Stimulated activated CD4-positive, alpha-beta T cell treated with anti-CD3 and anti-CD28 coated beads, Interleukin-1b, Interleukin-23, amount 100 ng/mL, for 1 hour (primary cell): ENCODE measurements at places on chromosomes 3 and 15.

- no peak for DNase-seq
Observed at GRCh38 chr3:151100076-151100475, 14.6 kb downstream of the MED12L start.

DNA sequence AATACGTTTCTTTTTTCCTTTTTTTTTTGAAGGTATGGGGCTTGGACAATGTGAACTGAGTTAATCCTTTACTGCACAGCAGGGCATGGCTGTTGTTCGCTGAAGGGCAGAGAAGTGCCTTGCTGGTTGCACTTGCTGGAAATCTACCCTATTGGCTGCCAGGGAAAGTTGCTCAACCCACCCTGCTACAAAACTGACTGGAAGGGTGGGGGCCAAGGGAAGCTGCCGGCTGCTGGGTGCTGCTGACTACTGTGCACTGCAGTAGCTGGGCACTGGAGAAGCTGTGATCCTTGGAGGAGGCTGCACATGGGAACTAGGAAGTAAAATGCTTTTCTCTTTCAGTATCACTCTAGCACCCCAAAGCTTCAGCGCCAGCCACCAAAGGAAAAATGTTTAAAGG is 70.5 kb downstream of the ETV5 start:
- no peak for DNase-seq

DNA sequence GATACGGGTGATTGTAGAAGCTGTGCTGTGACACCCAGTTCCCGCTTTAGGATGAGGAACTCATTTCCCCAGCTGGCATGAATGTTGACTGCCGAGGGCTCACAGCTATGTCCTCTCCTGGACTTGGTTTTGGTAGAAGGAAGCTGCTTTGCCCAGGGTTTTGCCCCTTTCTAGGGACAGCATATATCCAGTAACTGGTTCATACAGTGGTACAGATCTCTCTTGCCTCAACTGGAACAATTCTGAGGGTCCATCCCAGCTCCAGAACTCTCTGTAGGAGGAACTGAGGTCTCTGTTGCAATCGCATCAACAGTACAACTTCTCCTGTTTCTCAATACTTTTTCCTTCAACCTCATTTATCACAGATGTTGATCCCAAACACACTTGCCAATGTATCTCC is 54.5 kb upstream of the FNDC3B start:
- DNase-seq = no peak

DNA sequence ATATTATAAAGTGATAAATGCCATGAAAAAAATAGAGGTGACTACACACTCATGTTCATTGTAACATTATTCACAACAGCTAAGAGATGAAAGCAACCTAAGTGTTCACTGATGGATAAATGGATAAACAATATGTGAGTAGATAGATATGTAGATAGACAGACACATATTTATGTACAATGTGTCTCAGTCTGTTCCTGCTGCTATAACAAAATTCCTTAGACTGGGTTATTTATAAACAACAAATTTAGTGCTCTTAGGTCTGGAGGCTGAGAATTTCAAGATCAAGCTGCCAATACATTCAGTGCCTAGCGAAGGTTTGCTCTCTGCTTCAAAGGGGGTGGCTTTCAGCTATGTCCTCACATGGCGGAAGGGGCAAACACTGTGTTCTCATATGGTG is 312.5 kb downstream of the ZNF621 start:
- no peak for DNase-seq

- DNase-seq = no peak
Observed at GRCh38 chr3:169668072-169668956, 4.8 kb upstream of the MECOM start.

DNA sequence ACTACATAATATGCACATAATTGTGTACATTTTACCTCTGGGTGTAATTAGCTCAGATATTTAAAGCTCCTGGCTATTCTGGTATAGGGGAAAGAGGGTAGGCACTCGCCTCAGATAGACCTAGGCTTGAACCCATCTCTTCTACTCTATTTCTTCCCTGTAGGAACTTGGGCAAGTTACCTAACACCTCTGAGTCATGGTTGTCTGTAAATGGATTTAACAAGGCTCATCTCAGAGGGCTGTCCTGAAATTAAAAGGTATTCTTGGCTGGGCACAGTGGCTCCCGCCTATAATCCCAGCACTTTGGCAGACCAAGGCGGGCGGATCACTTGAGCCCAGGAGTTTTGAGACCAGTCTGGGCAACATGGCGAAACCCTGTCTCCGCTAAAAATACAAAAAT is 30.7 kb downstream of the NANOGP8 start:
- DNase-seq = no peak

GRCh38 chr15:37135225-37135624 is 34.9 kb upstream of the MEIS2 start:
- no peak for DNase-seq

DNA sequence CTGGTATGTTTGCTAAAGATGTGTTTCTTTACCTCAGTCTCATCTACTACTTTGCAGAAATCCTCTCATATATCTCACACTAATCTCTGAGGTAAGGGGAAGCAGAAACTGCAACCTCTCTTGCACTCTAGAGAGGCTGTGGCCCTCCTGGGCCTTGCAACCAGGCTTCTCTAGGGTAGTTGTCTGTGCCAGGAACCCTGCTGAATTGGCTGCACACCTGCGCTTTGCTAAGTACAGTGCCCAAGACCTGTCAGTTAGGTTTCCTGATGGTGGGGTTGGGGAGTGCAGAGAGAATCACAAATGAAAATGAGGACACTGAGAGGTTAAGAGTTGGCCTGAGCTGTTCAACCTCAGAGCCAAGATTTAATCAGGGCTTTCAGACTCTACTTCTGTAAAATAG is 117.2 kb upstream of the PLXNA1 start:
- no peak for DNase-seq

DNA sequence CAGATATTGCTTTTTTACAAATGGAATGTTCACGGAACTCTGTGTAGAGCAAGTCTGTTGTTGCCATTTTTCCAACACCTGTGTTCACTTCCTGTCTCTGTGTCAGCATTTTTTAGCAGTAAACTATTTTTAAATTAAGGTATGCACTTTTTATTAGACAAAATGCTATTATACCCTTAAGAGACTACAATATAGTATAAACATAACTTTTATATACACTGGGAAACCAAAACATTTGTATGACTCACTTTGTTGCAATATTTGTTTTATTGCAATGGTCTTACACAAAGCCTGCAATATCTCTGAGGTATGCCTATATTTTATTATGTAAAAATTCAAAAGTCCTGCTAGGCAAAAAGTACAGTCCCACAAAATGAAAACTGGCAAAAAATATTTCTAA is 39.8 kb upstream of the FGF7 start:
- no peak for DNase-seq

DNA sequence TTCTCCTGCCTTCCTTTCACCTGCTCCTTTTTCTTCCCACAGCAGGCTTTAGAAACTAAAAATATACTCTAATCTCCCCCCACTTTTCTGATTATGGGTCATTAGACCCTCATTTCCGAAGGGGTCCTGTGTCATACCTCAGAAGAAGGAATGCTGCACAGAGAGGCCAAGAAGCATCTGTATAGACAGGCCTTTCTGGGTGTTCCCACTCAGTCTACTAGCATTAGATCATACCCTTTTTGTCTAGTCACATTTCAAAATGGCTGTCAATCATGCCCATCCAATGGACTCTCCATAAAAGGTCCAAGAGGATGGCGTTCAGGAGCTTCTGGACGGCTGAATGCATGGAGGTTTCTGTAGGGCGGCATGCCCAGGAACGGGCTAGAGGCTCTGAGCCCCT is 192.2 kb downstream of the SUCLG2 start:
- DNase-seq = no peak

DNA sequence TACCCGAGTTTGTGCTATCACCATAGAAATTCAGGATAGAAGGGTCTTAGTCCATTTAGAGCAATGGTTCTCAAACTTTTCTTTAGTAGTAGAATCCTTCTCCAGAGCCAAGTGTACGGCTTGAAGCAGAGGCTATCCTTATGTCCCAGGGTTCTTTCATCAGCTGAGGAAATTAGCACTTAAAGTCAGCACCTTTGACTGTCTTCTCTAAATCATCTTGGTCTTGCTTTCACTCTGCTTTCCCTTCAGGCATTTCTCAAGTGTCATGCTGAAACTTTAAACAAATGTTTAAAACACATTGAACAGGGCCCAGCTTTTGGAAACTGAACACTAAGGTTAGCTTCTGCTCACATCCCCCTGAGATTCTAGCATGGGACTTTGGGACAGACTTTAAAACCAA is 78.2 kb downstream of the TM4SF4 start:
- no peak for DNase-seq

- no peak for DNase-seq
Observed at GRCh38 chr3:185313693-185314246, 49.2 kb upstream of the MAP3K13 start.

GRCh38 chr3:115236496-115236895 is 89.4 kb upstream of the ZBTB20 start:
- no peak for DNase-seq

DNA sequence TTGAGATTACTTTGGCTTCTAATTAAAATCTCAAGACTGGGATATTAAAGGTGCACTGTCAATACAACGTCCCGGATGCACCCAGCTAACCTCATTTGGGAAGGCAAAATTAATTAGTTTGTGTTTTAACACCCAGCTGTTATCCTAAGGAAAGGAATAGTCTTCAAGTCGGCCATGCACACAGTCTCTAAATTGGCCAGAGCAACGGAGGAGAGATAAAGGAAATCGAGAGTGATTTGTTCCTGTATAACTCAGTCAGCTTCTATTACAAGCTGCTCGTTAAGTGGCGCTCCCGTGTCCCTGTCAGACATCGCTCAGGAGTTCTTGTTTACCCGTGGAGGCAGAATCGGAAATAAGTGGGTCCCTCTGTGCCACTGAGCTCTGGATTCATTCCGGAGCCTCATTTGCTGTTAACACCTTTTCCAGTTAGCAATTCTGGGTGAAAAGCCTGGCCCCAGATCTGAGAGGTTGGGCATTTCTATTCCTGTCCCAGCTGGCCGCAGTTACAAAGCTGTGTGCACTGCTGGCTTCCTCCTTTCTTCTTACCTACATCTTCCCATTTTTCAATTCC is 63.9 kb downstream of the ST8SIA2 start:
- no peak for DNase-seq

GRCh38 chr3:57086201-57086600 is 25.7 kb downstream of the SPATA12 start:
- no peak for DNase-seq

DNA sequence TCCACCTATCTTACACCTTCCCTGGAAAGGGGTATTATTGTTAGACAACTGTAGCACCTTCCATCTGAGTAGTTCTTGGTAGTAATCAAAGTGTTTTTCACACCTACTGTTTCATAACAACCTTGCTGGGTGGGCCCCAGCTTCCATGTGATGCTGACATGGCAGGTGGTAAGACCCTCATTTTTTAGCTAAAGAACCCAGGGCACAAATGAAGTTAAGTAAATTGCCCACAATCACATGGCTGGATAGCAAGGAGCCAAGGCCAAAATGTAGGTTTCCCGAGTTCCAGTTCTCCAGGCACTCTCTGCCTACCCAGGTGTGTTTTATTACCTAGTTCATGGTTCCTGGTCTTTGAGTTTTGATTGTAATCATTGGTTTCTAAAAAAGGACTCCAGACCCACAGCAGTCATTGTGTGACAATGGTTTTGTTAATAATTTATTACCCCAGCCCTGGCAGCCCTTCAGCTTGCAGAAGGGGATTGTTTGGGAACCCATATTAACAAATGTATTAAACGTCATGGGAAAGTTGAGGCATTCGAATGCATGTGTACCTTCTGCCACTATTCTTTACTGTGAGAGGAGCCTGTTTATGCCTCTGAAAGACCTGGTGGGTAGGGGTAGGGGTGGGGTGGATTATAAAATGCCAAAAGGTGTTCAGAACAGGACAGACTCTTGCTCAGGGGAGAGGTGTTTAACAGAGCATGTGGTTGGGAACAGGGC is 222.2 kb upstream of the BHLHE40 start:
- DNase-seq = no peak

GRCh38 chr3:197896421-197896820 is 53.6 kb upstream of the RPL35A start:
- no peak for DNase-seq

- DNase-seq = no peak
Observed at GRCh38 chr15:67584157-67584556, 41.7 kb downstream of the MAP2K5 start.

- no peak for DNase-seq
Observed at GRCh38 chr3:178454726-178455125, 81.5 kb upstream of the KCNMB2 start.

GRCh38 chr3:119340014-119340413 is 45.8 kb downstream of the ARHGAP31 start:
- DNase-seq = no peak

GRCh38 chr15:40316931-40317330 is 6.6 kb upstream of the INAFM2 start:
- DNase-seq = no peak

GRCh38 chr15:85500060-85500708 is 119.8 kb downstream of the AKAP13 start:
- DNase-seq = no peak

- DNase-seq = no peak
Observed at GRCh38 chr15:32855942-32856341, 138.1 kb downstream of the GREM1 start.

DNA sequence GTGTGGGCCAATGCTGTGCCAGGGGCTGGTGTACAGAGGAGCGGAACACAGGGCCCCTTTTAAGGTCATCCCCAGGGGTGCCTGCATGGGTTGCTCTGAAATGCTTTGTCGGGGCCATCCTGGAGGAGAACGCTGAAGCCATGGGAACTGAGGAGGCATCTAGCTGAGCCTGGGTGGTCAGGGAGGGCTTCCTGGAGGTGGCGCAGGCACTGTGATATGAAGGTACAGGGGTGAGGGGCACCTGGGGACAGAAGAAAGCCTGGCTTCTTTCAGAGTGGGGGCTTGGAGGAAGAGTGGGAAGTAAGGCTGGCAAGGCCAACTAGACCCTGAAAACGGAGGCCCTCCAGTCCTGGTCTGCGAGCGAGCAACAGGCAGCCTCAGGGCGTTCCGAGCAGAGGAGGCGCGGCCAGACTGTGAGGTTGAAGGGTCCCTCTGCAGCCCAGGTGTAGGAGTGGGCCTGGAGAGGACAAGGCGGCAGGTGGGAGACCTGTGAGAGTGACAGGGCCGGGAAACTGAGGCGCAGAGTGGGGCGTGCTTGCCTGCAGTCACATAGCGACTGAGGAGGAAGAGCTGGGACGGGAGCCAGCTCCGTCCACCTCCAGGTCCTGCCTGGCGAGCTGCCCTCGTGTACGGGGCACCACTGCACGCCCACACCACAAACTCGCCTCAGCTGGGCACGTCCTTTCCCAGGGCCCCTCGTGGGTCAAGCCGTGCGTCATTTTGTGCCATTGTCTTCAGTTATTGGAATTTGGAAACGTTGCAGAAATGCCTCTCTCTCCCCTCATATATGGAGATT is 4.1 kb downstream of the FBLN2 start:
- no peak for DNase-seq

- DNase-seq = no peak
Observed at GRCh38 chr3:151035072-151035471, 50.4 kb upstream of the MED12L start.

- DNase-seq = no peak
Observed at GRCh38 chr3:42116466-42116865, 25.3 kb downstream of the TRAK1 start.

GRCh38 chr15:48426044-48426443 is 94.8 kb downstream of the DUT start:
- DNase-seq = no peak
